ENCODE measurements at places on chromosomes 7 and 10.

- DNase-seq, result no peak
Measured at GRCh38 chr7:157574120-157574825, 237.5 kb downstream of the DNAJB6 start.

GRCh38 chr10:78255214-78255613 lies 221.6 kb downstream of the RPS24 start:
- DNase-seq, result no peak

- DNase-seq, result no peak
Measured at GRCh38 chr7:2956076-2956475, 87.6 kb downstream of the CARD11 start.

DNA sequence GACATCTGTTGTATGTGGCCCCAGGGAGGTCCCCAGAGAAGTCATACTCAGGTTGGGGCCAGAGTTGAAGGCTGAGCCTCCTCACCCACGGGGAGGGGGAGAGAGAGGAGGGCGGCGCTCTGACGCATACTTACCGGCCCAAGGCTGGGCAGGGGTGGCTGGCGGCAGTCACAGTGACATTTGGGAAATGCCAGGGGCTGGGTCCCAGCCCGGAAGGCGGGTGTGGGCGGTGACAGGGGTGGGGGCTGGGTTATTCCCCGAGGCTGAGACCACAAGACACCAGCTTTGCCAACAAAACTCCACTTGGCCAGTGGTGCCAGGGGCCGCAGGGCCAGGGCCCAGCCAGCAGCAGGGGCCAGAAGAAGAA lies 41.1 kb downstream of the RASGEF1A start:
- no peak for DNase-seq

DNA sequence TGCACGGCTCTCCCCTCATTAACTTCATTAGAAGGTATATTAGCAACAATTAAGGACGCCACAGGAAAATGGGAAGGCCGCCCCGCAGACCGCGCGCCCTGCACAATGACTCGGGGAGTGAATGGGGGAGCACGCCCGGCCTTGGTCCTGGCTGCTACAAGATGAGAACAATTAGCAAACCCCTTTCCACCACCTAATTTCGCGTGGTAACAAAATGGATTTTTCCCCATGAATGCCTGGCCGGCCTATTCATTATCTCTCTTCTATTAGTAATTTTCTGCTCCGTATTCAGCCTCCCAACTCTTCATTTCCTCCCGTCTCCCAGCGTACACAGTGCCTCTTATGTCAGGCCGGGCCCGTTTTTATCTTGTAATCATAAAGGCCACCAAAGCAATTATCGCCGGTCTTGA lies 346.9 kb downstream of the DNAJB6 start:
- DNase-seq, result no peak

GRCh38 chr10:112855134-112855533 lies 94.9 kb upstream of the TCF7L2 start:
- no peak for DNase-seq

DNA sequence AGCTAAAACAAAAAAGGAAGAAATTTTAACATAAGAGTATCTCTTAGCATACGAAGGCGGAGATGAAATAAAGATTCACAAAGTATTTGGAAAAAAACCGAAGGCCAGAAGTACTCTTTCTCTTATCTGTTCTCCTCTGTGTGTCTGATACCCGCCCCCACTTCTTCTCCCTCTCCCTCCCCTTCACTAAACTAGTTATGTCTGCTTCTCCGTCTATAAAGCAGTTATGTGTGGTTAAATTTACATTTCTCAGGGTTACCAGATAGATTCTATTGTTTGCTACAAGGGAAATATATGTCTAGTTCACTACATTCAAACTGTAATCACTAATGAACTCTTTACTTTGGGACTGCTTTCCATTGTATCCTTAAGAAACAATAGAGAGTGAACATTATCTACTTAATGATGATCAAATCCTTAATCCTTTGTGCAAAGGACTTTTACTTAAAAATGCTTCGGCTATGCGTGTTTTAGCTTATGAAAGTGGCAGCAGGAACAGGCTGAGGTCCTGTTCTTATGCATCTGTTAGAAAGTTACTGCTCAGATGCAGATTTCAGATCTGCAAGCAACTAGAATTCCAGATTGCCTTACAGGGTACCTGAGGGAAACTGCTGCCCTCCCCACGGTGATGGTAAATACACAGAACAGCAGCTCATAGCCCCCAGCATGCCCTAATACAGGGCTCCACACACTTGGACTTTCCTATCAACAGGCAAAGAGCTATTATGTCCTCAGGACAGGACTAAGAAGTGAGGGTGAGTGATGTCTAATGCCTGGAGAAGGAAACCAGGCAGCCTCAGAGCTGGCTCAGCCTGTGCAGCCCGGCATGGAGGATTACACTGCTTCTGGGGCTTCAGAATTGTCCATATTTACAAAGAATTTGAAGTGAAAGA lies 273.3 kb downstream of the FZD1 start:
- no peak for DNase-seq

DNA sequence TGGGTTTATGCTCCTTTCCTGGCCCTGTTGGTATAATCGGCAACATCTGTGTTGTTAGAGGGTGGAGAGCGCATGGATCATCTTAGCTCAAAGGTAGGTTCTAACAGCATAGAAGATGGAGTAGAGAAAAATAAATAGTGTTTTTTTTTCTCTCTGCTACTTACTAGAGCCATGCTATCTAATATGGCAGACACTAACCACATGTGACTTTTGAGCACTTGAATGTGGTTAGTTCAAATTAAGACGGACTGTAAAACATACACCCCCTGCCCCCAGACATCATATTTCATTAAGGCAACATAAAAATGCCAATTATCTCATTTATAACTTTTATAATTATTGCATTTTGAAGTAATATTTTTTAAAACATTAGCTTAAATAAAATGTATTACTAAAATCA lies 525.1 kb downstream of the KIF20B start:
- DNase-seq, result no peak

DNA sequence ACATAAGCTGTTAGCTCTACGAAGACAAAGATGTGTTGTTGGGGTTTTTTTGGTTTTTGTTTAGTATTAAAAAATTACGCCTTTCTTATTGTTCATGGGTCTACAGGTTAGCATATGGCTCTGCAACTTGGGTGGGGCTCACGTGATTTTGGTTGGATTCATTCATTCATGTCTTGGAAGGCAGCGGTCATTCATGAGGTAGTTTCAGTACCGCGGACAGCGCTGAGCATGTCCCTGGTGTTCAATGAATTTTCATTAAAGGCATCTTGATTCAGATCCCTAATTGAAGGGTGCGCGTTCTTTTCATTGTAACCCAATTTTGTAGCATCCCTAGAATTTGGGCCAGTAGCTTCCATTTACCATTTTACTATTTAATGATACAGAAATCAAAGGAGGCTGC lies 42.9 kb upstream of the TCERG1L start:
- DNase-seq, result peak; percentile 56

DNA sequence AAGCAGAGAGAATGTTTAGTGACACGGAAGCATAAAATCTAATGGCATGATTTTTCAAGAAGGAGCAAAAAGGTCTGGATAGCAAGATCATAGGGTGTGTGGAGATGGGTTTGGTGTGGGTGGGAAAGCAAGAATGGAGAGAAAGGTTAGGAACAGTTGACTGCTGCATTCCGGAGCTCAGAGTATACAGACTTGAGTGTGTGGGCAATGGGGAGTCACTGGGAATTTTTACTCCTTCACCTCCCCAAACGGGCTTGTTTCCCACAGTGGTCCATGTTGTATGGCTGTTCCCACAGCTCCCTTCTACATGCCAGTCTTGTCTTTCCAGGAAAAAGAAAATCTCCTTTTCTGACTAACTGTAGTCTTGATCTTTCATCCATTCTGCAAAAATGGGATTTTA lies 122.1 kb downstream of the CDK6 start:
- no peak for DNase-seq

- DNase-seq, result no peak
Measured at GRCh38 chr7:12296051-12296570, 85.0 kb downstream of the TMEM106B start.

DNA sequence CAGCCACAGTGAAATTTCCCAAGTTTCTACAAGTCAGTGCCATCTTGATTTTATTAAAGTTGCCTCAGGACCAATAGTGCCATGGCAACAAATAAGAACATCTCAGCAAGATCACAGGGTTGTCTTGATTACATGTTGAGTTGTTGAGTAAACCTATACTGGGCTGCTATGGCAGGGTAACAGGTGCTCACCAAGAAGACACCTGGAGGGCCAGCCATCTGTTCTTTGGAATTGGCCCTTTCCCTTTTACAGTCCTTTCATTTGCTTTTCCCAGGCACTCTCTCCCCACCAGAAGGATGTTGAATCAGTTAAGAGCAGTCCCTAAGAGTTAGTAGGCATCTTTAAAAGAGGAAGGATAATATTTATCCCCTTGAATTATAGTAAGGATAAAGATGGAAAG lies 582.0 kb downstream of the TNS3 start:
- DNase-seq, result no peak

DNA sequence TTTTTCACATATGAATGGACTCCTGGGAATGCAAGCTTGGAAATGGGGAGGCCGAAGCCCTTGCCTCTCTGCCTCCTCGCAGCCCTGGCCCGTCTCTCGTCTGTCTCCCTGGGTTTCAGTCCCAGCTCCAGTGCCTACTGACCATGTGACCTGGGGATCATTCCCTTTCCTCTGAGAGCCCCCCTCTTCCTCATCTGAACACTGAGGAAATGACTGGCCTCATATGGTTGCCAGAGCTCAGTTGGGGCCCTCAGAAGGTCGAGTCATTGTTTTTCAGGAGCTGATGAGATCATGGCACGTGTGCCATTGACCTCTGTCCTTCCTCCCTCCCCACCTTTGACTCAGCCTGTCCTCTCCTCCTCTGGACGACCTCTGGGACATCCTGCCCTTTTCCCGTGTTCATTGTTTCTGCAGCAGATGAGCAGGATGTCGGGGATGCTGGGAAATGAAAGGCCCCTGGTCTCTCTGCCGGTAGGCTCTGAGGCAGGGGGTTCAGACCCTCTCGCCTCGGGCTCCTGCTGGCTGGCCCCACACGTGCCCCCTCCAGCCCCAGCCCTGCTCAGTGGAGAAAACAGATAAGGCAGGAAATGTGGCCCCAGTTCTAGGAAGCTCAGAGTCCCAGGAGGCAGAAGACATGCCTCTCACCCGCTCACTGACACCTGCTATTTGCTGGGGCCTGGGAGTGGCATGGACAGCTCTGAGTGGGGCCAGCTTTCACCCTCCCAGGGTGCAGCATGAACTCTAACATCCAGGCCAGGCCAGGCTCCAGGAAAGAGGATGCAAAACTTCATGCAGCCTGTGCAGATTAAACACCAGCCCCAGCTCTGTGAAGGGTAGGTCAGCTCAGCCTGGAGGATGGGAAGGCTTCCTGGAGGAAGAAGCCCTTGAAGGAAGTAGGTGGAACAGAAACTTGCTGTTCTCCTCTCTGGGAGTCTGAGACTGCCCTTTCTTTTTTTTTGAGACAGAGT lies 8.3 kb upstream of the PPP1R35 start:
- DNase-seq, result peak; percentile 68

- DNase-seq, result no peak
Measured at GRCh38 chr7:106247841-106248240, 36.9 kb downstream of the NAMPT start.

DNA sequence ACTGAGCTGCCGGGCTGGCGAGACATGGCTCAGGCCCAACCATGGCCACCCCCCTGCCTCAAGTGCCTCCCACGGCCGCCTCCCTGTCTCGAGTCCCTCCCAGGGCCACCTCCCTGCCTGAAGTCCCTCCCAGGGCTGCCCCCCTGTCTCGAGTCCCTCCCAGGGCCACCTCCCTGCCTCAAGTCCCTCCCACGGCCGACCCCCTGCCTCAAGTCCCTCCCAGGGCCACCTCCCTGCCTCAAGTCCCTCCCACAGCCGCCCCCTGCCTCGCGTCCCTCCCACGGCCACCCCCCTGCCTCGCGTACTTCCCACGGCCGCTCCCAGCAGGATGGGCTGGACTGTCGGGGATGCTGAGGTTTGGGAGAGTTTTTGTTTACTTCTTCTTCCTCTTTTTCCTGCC lies 462.5 kb downstream of the PTPRN2 start:
- DNase-seq, result no peak

- DNase-seq, result no peak
Measured at GRCh38 chr10:122251459-122252255, 19.4 kb upstream of the BTBD16 start.

GRCh38 chr7:4724648-4725013 lies 42.5 kb downstream of the FOXK1 start:
- DNase-seq, result peak; percentile 30

GRCh38 chr7:14270099-14270498 lies 280.6 kb upstream of the ETV1 start:
- no peak for DNase-seq

DNA sequence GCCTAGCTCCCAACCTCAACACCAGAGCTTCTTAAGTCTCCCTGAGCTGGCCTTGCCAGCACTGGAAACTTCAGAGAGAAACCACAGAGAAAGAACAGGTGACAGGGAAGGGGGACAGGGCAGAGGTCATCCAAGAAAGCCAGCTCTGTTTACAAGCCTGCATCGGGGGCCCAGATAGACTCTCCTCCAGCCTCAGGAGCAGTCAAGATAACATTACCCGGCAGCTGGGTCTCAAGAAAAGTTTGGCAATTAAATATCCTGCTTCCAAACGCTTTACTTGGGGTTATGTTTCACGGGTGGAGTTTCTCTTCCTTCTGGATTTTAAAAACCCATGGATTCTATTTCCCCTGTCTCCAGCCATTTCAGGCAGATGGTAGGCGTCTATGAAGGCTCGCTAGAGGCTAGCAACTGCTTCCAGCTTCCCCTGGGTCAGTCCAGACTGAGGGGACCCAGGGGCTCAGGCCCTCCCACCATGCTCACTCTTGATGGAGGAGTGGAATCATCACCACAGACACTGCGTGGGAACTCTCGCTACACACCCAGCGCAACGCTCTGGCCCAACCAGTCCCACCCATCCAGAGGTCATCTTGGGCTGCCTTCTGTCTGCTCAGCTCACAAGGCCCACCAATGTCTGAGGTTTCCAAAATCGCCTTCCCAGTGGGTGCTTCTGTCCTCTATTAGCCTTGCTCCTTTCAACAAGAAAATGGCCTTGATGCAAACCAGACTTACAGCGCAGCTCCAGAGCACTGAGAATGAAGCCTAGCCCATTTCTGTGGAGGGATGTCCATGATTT lies 48.8 kb downstream of the SH3PXD2A start:
- DNase-seq, result no peak

- DNase-seq, result no peak
Measured at GRCh38 chr10:49654036-49654693, 25.3 kb upstream of the C10orf53 start.

- DNase-seq, result no peak
Measured at GRCh38 chr10:127612-128432, 7.4 kb upstream of the ZMYND11 start.

GRCh38 chr7:128076796-128077271 lies 45.6 kb upstream of the LRRC4 start:
- no peak for DNase-seq

- DNase-seq, result no peak
Measured at GRCh38 chr7:4190010-4190981, 491.8 kb upstream of the FOXK1 start.

GRCh38 chr7:106542550-106543220 lies 118.3 kb downstream of the CCDC71L start:
- peak; percentile 94 for DNase-seq

DNA sequence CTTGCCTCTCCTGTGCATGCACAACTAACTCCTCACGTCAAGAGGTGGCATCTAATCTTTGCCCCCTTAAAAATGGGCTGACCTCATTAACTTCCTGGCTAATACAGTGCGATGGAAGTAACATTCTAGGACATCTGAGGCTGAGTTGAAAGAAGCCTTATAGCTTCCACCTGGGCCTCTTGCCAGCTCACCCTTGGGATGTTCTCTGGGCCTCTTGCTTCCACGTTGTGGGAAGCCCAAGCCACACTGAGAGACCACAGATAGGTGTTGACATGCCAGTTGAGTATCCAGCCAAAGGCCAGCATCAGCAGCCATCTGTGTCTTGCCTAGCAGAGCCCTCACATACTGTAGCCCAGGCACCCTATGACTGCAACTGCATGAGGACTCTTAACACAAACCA lies 60.8 kb upstream of the GDF10 start:
- DNase-seq, result no peak

GRCh38 chr7:93574269-93574645 lies 267 bp downstream of the CALCR start:
- no peak for DNase-seq
